ENCODE measurements at places on chromosomes 5 and 9.

DNA sequence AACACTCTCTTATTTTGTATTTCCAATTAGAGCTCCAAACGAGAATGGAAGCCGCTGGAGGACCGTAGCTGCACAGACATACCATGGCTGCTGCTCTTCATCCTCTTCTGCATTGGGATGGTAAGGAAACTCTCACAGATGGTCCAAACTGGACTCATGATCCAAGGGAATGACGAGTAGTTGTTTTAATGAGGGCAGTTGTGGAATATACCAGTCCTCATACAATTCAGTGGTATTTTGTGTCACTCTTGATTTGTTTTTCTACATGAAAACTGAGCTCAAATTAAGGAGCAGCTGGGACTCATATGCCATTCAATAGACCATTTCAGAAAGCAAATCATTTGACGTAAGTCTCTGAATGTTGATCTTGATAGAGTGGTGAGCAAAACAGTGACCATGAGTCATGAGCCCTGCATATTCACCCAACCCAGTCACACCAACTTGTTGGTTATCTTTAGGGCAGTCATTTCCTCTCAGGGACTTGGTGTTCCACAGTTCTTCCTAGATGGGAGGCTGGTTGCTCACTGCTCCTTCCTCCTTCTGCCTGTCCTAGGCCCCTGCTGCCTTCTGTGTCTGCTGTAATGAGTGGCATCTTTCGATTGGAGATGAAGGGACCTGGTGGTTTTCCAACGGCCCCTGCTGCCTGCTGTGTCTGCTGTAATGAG is 54.9 kb downstream of the SLC44A1 start:
- DNase-seq, result peak; percentile 59

DNA sequence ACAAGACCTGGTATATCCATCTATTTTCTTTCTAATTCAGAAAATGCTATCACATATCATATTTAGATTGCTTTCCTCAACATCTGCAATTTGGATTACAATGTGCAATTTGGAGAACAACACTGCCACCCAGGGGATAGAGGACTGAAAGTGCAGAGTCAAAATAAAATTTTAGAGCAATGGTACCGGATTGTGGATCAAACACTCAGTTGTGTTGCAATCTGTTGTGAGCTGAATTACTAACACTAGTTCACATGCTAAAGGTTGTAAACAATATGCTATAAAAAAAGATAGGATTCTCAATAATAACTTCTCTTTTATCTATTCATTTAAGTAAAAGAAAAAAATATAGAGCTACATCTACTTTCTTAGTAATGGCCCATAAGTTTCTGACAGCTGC is 11.9 kb upstream of the SRFBP1 start:
- DNase-seq, result no peak

DNA sequence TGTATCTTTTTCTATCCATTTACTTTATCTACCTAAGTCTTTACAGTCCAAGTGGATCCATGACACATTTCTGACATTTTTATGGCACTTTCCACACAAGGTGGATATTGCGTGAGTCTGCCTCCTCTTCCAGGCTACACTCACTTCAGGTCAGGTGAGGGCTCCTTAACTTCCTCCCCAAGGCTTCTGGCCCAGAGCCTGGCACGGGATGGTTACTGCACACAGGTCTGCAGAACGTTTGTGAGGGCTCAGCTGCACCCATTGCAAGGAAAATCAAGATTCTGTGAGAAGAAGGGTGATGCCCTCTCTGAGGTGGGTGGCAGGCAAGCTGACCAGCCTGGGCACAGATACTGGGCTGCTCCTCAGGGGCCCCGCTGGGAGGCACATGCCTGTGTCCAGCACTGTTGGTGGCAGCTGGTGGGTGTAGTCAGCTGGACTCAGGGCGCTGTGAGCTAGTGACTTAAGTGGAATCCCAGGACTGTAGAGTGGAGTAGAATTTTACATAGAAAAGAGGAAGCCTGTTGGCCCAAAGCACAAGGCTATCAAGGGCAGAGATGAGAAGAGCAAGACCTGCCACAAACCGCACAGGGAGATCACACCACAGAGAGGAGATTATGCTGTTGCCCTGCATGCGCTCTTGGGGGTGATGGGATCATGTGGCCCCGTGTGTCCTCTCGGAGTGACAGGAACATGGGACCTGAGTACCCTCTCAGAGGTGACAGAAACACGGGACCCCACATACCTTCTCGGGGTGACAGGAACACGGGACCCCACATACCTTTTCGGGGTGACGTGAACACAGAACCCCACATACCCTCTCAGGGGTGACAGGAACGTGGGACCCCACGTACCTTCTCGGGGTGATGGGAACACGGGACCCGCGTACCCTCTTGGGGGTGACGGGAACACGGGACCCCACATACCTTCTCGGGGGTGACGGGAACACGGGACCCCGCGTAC is 21.3 kb downstream of the AHRR start:
- no peak for DNase-seq

GRCh38 chr5:10537624-10538023 is 26.2 kb upstream of the ANKRD33B start:
- no peak for DNase-seq

DNA sequence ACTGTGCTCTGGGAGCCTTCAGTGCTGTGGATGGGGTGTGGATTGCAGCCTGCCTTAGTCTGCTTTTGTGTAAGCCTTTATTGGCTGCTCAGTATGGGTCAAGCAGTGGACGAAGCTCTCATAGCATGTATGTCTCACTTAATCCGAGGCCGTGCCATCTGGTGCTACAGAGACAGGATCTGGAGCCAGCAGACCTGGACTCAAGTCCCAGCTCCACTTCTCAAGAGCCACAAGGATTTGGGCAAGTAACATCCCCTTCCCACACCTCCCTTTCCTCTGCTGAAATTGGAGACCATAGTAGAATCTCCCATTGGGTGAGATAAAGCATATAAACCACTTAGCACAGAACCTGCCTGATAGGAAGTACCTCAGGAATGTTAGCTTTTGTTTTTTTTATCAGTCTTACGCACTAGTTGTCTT is 23.4 kb upstream of the LECT2 start:
- DNase-seq, result no peak

- DNase-seq, result no peak
Measured at GRCh38 chr5:72667708-72668107, 148.8 kb upstream of the TNPO1 start.

DNA sequence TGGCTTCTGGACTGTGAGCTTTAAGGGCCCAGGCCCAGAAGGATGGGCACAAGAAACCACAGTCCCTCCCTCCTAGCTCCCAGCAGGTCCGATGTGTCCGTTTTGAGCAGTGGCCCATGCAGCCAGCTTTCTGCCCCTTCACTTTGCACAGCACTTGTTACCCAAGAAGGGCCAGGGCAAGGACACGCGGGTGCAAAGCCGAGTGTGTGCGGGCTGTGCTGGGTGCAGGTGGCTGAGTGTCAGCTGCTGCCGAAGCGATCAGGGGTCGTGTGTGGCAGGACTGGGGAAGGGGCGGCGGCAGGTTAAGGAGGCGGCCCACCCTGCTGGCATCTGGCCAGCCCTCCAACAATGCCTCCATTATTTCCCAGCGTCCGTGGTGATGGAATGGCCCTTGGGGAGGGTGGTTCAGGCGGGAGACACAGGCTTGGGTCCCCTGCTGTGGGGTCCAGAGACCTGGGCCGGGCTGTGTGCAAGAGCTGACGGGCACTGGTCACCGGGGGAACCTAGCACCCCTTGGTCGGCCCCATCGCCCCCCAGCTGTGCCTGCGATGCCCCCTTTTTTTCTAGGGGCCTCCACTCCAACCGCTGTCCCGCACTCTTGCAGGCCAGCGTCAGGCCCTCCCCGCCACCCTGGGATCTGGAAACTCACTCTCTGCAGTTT is 653 bp downstream of the LHX3 start:
- no peak for DNase-seq

- DNase-seq, result no peak
Measured at GRCh38 chr9:126437268-126437666, 110.6 kb downstream of the MVB12B start.

GRCh38 chr5:110865400-110866094 is 126.7 kb downstream of the SLC25A46 start:
- no peak for DNase-seq

GRCh38 chr9:37547328-37547878 is 28.8 kb downstream of the FBXO10 start:
- DNase-seq, result no peak

GRCh38 chr9:108956631-108957026 is 22.4 kb downstream of the ABITRAM start:
- no peak for DNase-seq

- DNase-seq, result no peak
Measured at GRCh38 chr9:136297766-136298735, 5.8 kb downstream of the CCDC187 start.

- no peak for DNase-seq
Measured at GRCh38 chr9:132311978-132312377, 42.8 kb downstream of the SETX start.

- no peak for DNase-seq
Measured at GRCh38 chr5:66015196-66015960, 89.0 kb downstream of the ERBIN start.

GRCh38 chr5:110965773-110966581 is 105.5 kb upstream of the TSLP start:
- DNase-seq, result no peak

- no peak for DNase-seq
Measured at GRCh38 chr5:133730346-133730745, 118.0 kb upstream of the FSTL4 start.

DNA sequence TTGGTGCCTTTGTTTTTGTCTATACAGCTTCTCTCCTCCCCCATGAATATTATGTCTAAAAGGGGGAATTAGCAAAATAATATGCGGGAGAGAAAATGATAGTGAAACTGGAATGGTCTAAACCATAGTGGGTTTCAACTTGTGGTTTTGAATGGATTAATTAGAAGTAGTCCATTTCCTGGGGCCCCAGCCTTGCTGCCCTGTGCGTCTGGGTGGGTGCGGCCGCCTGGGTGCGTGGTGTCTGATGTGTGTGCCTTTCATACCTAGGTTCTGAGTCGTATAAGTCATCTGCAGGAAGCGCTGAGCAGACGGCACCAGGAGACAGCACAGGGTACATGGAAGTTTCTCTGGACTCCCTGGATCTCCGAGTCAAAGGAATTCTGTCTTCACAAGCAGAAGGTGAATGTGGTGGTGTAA is 120.0 kb upstream of the CACNA1B start:
- DNase-seq, result no peak

GRCh38 chr9:935348-935965 is 41.0 kb upstream of the DMRT3 start:
- DNase-seq, result no peak

Data from CD14-positive monocyte (primary cell).